NCI-H446 (cell line): ENCODE measurements at places on chromosomes 12 and 14.

GRCh38 chr14:34554540-34555250, 15.2 kb upstream of the EAPP start:
- no peak for DNase-seq

DNA sequence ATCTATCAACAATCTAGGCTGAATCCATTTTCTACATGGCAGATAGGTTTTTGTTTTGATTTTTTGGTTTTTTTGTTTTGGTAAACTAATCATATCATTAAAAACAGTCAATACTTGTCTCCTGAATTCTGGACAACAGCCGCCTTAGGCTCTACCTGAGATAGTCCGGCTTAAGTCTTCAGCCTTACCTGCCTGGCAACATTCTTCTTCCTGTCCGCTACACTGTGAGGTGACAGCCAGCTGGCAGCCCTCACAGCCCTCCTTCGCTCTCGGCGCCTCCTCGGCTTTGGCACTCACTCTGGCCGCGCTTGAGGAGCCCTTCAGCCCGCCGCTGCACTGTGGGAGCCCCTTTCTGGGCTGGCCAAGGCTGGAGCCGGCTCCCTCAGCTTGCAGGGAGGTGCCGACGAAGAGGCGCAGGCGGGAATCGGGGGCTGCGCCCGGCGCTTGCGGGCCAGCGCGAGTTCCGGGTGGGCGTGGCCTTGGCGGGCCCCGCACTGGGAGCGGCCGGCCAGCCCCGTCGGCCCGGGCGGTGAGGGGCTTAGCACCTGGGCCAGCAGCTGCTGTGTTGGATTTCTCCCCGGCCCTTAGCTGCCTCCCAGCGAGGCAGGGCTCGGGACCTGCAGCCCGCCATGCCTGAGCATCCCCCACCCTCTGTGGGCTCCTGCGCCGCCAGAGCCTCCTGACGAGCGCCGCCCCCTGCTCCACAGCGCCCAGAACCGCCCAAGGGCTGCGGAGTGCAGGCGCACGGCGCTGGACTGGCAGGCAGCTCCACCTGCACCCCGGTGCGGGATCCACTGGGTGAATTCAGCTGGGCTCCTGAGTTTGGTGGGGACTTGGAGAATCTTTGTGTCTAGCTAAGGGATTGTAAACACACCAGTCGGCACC, 49.0 kb downstream of the MDGA2 start:
- no peak for DNase-seq

DNA sequence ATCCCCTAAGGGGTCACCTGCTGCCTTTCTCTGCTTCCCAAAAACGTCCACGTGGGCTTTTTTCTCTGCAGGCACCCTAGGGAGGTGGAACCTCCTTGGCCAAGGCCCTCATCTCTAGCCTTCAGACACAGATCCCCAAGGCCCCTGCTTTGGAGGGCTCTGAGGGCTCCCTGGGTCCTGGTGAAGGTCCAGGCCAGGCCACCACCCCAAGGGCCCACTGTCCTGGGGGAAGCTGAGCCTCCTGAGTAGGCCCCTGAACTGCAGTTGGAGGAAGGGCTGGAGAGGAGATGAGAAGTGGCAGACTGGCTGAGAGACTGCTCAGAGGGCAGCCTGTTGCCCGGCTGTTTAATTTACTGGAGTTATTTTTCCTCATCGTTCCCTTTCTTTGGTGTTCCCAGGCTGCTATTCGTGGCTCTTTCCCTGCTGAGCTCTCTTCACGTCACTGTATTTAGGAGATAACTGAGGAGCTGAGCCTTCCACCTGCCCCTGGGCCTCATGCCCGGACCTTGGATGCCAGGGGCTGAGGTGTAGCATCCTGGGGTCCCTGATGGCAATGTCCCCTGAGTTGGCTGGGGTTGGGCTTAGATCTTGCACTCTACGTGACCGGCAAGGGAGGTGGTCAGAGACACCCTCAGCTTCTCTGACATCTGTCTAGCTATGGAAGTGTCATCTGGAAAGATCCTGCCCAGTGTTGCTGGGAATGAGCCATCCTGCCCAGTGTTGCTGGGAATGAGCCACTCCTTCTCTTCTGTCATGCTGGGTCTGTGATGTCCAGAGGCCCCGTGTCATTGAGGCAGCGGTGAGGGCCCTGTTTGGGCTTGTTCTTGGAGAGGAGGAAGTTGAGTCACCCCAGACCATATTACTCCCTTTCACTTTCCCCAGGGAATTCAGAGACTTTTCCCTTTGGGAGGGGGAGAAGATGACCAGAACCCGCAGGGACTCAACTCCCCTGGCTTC, 139.8 kb downstream of the TSPAN9 start:
- no peak for DNase-seq

DNA sequence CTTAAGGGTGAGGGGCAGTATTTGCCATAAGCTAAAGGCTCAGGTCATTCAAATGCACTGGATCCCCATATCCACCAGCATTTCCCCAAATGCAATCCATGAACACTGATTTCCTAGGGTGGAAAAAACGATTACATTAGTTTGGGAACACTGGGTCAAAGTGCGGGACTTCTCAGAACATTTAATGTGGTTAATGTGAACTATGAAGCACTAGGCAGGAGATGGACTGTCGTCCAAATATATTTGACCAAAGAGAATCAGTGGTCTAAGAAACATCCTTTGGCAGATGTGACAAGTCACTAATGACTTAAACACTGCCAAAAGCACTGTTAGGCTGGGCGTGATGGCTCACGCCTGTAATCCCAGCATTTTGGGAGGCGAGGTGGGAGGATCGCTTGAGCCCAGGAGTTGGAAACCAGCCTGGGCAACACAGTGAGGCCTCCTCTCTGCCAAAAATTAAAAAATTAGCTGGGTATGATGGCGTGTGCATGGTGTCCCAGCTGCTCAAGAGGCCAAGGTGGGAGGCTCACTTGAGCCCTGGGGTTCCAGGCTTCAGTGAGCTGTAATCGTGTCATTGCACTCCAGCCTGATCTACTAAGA, 205.4 kb downstream of the CALM1 start:
- DNase-seq: peak; percentile 93
